ENCODE measurements at places on chromosomes 1 and 21.
A peak's percentile ranks its signal among the peaks of the same experiment; 100 is the strongest.

DNA sequence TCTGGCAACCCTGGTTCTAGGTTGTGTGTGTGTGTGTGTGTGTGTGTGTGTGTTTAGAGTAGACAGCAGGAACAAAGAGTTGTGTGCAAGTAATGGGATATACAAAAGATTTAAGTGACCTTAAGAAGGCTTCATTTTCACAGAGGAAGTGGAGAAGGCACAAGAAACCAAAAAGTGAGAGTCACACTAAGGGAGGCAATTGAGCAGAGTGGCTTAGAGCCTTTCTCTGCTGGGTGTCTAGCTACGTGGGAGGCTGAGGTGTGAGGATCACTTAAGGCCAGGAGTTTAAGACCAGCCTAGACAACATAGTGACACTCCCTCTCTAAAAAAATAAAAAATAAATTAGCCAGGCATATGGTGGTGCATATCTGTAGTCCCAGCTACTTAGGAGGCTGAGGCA lies 44.4 kb upstream of the HAO2 start:
- no peak for DNase-seq

- no peak for DNase-seq
Measured at GRCh38 chr1:113874012-113874879, 2.7 kb upstream of the PTPN22 start.

DNA sequence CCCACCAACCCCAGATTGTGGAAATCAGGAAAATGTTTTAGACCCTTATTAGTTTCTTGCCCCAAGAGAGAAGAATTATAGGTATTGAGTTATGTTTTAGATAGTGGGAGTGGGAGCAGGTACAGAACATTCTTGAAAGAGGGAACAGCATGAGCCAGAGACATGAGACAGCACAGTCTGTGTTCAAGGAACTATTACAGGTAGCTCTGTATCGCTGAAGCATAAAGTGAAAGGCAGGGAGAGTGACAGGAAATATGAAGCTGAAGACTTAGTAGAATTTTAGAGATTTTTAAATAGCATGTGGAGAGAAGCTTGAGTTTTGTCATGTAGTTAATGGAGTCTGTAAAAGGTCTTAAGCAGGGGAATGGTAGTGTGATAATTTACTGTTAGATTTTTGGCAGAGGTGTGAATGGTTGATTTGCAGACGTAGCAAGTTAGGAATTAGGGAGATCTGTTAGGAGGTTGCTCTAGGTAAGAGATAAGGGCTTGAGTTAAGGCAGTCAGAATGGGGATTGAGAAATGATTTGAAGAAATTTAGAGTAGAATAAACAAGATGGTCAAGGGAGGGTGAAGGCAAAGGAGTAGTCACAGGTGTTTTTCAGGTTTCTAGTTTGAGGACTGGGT lies 11.6 kb downstream of the SUCO start:
- no peak for DNase-seq

DNA sequence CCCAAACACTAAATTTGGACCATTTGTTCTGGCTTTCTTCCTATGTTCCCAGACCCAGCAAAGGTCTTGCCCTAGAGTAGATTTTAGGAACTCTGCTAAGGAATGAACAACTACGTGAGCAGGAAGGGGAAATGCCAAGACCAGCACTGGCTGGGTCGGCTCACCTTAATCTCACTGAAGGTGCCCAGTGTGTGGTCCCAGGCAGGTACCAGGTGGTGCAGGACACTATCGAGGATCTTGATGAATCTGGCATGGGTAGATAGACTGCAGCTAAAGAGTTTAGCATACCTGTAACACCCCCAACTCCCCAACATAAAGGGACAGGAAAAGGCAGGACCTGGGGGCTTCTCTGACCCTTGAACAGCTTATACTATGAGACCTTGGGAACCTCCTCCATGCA lies 3.0 kb downstream of the HECTD3 start:
- no peak for DNase-seq

GRCh38 chr1:119226321-119226720 lies 85.9 kb upstream of the WARS2 start:
- DNase-seq = no peak

GRCh38 chr21:41615613-41616012 lies 107.7 kb upstream of the TMPRSS2 start:
- no peak for DNase-seq

DNA sequence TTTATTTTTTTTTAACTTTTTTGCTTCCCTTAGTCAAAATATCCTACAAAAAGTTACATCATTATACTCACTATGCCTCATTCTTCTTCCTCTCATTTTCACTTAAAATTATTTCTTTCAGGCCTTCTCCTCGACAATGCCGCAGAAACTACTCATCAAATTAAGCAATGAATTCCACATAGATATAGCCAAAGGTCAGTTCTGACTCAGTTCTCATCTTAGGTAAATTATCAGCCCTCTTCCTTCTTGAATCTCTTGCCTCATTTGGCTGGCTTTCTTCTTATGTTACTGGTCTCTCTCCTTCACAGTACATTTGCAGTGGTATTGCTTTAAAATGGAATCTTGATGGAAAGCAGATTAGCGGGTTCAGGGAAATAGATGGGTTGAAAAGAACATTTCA lies 260.7 kb upstream of the BRINP3 start:
- no peak for DNase-seq

DNA sequence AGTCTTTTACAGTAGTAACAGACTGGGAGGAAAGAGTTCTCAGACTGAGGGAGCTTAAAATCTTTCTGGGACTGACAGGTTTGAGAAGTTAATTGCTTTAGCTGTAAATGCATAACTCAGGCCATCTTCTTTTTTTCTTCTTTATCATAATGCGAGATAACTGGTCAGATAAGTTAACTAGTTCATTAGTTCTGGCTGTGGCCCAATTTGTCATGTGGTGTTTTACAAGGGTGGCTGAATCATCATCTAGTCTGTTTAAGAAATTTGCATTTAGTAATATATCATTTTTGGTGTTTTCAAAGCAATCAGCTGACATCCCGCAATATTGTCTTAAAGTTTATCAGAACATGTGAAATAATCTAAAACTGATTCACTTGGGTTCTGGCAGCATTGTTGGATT lies 14.0 kb downstream of the HSD3B2 start:
- DNase-seq = no peak

GRCh38 chr1:245863566-245864184 lies 643.4 kb downstream of the SMYD3 start:
- DNase-seq = no peak

DNA sequence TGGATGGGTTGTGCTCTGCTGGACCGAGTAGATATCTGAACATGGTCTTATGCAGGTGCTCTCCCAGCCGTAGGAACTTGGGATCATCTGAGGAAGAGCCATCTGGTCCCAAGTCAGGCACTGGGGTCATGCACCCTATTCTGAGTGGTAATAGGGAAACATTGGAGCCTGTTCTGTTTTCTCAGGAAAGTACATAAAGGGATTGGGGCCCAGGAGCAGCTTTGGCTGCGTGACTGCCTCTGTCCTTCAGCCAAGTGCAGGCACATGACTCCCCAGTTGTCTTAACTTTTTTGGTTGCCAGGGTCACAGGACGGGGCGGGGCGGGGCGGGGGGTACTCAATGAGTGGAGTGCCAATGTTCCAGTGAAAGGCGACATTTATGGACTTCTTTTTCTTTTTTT lies 11.5 kb downstream of the PFKFB2 start:
- no peak for DNase-seq

- no peak for DNase-seq
Measured at GRCh38 chr1:46599059-46599970, 4.8 kb downstream of the MKNK1 start.

GRCh38 chr1:183635099-183635605 lies 431 bp downstream of the ARPC5 start:
- DNase-seq = no peak

- DNase-seq = no peak
Measured at GRCh38 chr1:37723390-37724078, 31.2 kb downstream of the CDCA8 start.

- no peak for DNase-seq
Measured at GRCh38 chr1:115680730-115681111, 39.0 kb downstream of the VANGL1 start.

- DNase-seq = no peak
Measured at GRCh38 chr1:153309441-153309840, 3.3 kb downstream of the PGLYRP3 start.

DNA sequence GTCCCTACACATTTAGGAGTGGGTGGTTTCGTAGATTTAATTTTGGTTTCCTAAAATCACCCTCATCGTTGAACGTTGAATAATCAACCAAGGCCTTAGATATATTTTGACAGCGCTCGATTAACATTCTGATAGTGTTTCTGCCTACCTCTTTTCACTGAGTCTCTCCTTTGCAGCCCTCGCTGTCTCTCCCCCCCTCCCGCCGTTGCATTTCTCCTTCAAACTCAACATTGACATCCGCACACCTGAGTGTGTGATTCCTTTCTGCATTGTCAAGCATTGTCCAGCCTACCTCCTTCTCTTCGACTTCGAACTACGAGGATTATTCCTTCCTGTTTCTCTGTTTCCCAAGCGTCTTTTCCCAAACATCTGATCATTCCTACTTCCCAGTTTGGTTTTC lies 1.8 kb upstream of the ADAMTS1 start:
- no peak for DNase-seq

DNA sequence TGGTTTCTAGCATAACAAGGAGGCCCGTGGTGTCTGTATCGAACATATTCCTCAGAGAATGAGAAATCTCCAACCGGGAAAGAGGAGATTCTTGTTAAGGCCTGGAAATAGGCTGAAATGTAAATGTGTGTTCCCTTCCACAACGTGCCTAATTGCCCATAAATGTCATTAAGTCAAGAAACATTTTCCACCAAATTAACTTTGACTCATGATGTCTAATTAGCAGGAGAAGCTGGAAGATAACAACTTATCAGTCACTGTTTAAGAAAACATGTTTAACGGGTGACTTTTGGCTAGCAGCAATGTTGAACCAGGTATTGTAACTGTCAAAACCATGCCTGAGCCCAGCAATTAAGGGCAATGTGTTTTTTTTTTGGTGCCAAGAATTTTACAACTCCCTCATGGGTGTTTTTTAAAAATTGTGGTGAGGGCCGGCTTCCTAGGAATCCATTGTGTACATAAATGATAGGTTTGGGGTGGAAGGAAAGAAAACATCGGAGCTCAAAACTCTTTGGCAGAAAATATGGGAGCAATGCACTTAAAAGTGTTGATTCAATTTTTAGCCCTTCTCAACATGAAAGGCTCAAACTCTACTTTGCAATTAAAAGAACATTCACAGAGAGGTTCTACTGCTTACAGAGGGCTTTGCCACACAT lies 67.0 kb downstream of the OLIG1 start:
- no peak for DNase-seq

GRCh38 chr21:15354516-15354915 lies 289.7 kb upstream of the NRIP1 start:
- DNase-seq = no peak

- DNase-seq = no peak
Measured at GRCh38 chr1:119150150-119150549, 9.7 kb upstream of the WARS2 start.

GRCh38 chr1:205480349-205480985 lies 24.0 kb upstream of the CDK18 start:
- DNase-seq = peak; percentile 72

- no peak for DNase-seq
Measured at GRCh38 chr1:40770296-40771070, 13.1 kb upstream of the KCNQ4 start.

GRCh38 chr21:31927689-31928353 lies 55.0 kb downstream of the HUNK start:
- no peak for DNase-seq

DNA sequence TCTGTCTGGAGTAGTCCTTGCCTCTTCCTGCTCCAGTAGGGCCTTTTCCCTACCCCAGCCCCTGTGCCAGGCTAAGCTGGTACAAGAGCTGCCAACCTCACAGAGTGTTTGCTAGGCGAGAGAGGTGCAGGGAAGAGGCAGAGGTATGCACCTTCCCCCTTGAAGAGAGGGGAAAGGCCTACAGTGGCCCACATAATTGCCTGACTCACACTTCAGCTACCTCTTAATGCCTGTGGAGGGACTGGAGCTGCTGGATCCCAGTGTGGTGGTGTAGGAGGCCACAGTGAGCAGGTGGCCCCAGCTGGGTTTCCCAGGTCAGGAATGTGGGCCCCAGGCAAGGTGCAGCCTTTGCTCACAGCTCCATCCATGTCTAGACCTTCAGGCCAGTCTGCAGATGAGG lies 3.3 kb upstream of the CCDC28B start:
- DNase-seq = no peak

- no peak for DNase-seq
Measured at GRCh38 chr1:58983633-58984245, 199.9 kb upstream of the JUN start.

DNA sequence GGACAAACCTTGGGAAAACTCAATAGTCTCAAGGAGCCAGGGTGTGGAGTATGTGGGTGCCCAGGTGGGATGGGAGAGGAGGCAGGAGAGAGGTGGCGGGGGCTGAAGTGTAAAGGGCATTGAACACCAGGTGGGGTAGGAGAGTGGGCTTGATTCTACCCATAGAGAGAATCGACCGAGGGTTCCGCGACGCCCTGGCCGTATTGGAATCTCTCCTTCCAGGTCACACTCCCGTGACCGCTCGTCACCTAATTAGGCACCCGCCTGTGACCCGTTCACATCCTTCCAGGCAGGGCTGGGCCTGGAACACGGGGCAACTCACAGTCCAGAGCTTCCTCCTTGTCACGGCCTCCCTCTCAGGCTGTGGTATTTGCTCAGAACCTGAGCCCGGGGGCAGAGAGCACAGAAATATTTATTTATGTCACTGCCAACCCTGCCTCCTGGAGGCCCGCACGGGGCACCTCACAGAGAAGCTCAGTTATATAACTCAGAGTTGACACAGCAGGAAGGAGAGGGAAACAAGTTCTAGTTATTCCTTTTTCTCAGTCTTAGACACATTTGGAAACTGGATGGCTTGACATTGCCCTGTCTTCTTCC lies 12.0 kb downstream of the NCMAP start:
- no peak for DNase-seq

- no peak for DNase-seq
Measured at GRCh38 chr1:110481968-110482623, 31.1 kb downstream of the PROK1 start.

DNA sequence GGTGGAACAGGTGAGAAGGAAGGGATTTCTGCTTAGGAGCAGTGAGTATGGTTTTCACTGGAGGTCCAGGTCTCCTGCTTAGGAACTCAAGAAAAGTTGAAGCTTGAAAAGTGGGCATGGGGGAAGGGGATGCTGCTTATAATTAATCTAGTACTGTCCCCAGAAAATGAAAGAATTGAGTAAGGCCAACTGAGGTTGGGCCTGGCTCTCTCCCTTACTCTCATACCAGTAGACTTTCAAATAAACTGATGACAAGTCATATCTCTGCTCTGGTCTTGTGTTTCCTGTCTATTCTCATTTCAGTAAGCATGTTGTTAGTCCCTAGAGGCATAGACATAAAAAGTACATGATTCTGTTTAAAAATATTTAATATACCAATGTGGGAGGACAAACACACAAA lies 26.4 kb downstream of the CD48 start:
- no peak for DNase-seq

- DNase-seq = no peak
Measured at GRCh38 chr1:1591452-1591851, 8.5 kb downstream of the FNDC10 start.

GRCh38 chr1:26126321-26127084 lies 14.9 kb downstream of the PDIK1L start:
- DNase-seq = peak; percentile 87
